ENCODE measurements at places on chromosomes 3 and 15.
A peak's percentile ranks its signal among the peaks of the same experiment; 100 is the strongest.

- H3K27ac ChIP-seq: no peak overlapping the region
- no peak for DNase-seq
- no peaks in the 10 kb centered on the region for H3K4me1 ChIP-seq
- H3K36me3 ChIP-seq: no peaks in the 10 kb centered on the region
Measured at GRCh38 chr3:165883863-165884478, 46.7 kb upstream of the BCHE start.

DNA sequence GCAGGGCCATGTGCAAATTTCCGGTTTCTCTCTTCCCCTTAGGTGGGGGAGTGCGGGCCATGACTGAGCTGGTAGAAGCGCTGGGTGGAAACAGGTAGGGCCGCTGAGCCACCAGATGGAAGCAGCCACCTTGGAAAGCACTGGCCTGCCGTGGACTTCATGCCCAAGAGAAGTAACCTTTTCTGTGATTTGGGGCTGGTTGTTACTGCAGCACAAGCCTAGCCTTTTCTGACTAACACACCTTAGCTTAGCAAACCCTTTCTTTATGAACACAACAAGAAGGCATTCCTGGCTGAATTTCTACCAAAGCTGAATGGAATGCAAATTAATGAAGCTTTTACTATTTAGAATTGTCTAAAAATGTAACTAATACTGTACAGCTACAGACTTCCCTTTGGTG lies 149.6 kb upstream of the UBE2E1 start:
- no peaks in the 10 kb centered on the region for H3K36me3 ChIP-seq
- H3K4me1 ChIP-seq: no peaks in the 10 kb centered on the region
- H3K27ac ChIP-seq: no peak overlapping the region
- no peak overlapping the region for H3K4me3 ChIP-seq
- peaks cover 1% of the 10 kb centered on the region for H3K27me3 ChIP-seq

- H3K36me3 ChIP-seq: no peaks in the 10 kb centered on the region
- no peak overlapping the region for H3K27ac ChIP-seq
- H3K4me3 ChIP-seq: no peak overlapping the region
Measured at GRCh38 chr3:59443618-59444293, 393.9 kb upstream of the CFAP20DC start.

- no peaks in the 10 kb centered on the region for H3K4me1 ChIP-seq
- no peak overlapping the region for H3K27ac ChIP-seq
- no peak overlapping the region for H3K4me3 ChIP-seq
- H3K36me3 ChIP-seq: no peaks in the 10 kb centered on the region
Measured at GRCh38 chr15:31782951-31783350, 247.4 kb upstream of the CHRNA7 start.

- H3K36me3 ChIP-seq: no peaks in the 10 kb centered on the region
- no peaks in the 10 kb centered on the region for H3K4me1 ChIP-seq
- no peak overlapping the region for H3K27ac ChIP-seq
- H3K4me3 ChIP-seq: no peak overlapping the region
- H3K27me3 ChIP-seq: no peaks in the 10 kb centered on the region
- DNase-seq: no peak
Measured at GRCh38 chr15:97037080-97037479, 706.6 kb downstream of the NR2F2 start.

- H3K4me1 ChIP-seq: no peaks in the 10 kb centered on the region
- no peak for DNase-seq
- H3K27me3 ChIP-seq: no peaks in the 10 kb centered on the region
- H3K27ac ChIP-seq: no peak overlapping the region
- H3K36me3 ChIP-seq: peaks cover 35% of the 10 kb centered on the region
Measured at GRCh38 chr15:75214293-75215096, 12.8 kb downstream of the C15orf39 start.

DNA sequence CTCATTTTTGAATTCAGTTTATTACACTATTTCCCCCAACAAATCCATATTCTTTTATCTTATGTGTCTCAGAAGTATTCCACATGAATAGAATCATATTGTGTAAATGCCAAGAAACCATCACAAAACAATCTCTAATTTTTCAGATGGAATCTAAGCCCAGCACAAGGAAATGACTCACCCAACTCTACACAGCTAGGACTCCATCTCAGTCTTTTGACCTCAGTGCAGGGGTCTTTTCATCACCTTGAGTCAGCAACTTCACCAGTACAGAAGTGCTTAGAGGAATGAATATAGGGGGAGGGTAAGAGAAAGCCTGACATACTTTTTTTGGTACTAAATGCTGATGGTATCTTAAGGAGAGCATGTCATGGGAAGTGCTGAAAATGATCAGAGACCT lies 169.3 kb upstream of the LRRN1 start:
- no peaks in the 10 kb centered on the region for H3K4me1 ChIP-seq
- no peak overlapping the region for H3K4me3 ChIP-seq
- no peaks in the 10 kb centered on the region for H3K27me3 ChIP-seq
- no peaks in the 10 kb centered on the region for H3K36me3 ChIP-seq
- H3K27ac ChIP-seq: no peak overlapping the region
- peak; percentile 26 for DNase-seq
